ENCODE measurements at places on chromosomes 4 and X. TPM values are rescaled to one million over a fixed set of nuclear protein-coding genes. Genes with fewer than 3 reads are reported as not detected.

LEF1 gene
- 3.1 TPM for total RNA-seq

CSAG2 gene
- total RNA-seq, result not detected

LINC00632 gene
- 626 TPM for total RNA-seq

DNA sequence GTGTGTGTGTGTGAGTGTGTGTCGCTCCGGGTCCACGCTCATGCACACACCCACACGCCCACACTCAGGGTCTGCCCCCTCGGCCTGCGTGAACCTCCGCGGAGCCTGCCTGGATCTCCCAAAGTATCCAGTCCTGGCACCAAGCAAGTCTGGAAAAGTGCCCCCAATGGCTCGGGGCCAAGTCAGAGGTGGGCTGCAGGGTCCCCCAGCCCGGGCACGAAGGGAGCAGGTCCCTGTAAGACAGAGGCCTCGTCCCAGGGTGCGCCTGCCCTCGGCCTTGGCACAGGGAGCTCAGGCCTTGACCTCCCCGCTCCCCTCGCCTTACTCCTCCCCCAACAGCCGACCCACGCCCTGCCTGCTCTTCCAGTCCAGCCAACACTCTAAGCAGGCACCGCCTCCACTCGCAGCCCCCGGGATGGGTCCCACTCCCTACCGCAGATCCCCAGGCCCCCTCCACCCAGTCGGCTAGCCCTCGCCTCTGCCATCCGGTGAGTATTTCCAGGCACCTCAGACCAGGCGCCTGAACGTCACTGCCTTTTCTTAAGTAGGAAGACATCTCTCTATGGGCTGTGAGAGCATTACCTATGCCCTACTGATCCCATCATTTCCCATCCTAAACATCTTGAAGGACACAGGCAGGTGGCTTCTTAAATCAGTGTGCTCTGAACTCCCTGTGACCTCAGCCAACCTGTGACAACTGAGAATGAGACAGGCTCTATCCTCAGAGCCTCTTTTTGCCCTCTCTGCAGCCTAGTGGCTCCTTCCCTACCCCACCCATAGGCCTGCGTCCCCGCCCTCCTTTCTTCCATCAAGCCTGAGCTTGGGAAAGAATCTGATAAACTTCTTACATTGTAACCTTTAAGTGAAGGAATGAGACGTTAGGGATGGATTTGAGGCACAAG is 704 bp downstream of the FAM114A1 start:
- no peak for DNase-seq

GRCh38 chr4:1399508-1400190 is 6.6 kb downstream of the NKX1-1 start:
- peak; percentile 51 for DNase-seq

GRCh38 chr4:148563684-148564083 is 121.5 kb upstream of the NR3C2 start:
- no peak for DNase-seq

DNA sequence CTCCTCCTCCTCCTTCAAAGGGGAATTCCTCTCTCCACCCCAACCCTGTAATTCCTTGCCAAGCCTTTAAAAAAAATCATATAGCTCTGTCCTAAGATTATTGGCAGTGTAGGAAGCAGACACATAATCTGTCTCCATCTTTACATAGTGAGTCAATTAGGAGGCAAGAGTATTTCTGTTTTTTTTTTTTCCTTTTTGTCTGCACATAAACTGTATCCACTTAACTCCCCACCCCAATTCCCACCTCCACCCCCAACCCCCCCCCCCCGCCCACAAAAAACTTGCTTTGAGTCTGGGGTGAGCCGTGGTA is 182.5 kb downstream of the RASL11B start:
- no peak for DNase-seq
